ENCODE measurements at places on chromosomes 11 and 22.

DNA sequence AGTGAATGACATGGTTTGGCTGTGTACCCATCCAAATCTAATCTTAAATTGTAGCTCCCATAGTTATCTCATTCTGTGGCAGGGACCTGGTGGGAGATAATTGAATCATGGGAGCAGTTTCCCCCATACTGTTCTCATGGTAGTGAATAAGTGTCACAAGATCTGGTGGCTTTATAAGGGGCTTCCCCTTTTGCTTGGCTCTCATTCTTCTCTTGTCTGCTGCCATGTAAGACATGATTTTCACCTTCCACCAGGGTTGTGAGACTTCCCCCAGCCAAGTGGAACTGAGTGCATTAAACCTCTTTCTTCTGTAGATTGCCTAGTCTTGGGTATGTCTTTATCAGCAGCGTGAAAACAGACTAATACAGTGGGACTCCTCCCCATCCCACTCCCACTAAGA lies 11.1 kb downstream of the OR5A2 start:
- no peak for DNase-seq

DNA sequence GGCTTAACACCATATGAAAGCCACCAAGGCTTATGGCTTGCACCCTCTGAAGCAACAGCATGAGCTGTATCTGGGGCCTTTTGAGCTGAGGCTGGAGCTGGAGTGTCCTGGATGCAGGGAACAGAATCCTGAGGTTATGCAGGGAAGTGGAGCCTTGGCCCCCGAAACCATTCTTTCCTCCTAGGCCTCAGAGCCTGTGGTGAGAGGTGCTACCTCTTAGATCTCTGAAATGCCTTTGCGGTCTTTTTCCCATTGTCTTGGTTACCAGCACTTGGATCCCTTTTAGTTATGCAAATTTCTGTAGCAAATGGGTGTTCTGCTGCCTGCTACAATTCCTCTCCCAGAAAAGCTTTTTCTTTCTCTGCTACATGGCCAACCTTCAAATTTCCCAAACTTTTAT lies 72.7 kb upstream of the CLPB start:
- no peak for DNase-seq

GRCh38 chr11:31620434-31620833 lies 110.9 kb downstream of the ELP4 start:
- no peak for DNase-seq

- no peak for DNase-seq
These were observed 44.3 kb downstream of the THAP12 start for GRCh38 chr11:76336597-76336996.

DNA sequence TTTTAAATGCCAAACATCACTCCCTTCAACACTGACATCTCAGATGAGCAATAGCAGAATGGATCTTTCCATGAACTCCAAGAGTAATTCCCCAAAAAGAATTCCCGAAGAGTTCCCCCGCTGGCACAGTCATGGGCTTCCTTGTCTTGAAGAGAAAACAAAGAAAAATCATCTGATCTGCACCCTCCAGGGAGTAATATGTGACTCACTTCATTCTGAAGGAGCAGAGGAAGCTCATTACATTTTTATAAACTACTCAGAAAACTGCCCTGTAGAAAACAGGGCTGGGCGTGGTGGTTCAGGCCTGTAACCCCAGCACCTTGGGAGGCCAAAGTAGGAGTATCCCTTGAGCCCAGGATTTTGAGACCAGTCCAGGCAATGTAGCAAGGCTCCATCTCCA lies 35.7 kb downstream of the CELSR1 start:
- no peak for DNase-seq

DNA sequence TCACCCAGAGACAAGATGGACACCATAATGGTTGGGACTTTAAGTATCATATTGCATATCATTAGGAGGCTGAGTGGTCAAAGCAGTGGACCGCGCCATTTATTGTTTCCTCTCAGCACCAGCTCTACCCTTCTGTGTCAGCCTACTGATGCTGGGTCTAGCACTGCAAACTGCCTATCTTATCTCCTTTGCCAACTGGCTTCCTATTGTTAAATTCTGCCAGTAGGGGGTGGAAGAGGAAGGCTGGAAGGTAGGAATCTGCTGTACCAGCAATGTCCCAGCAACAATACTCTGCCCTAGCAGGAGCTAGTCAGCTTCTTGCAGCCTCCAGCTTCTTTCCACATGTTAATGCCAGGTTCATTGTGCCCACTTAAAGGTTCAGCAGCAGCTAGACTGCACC lies 367.1 kb upstream of the PDGFD start:
- DNase-seq: no peak

- DNase-seq: no peak
These were observed 121.5 kb downstream of the CEP164 start for GRCh38 chr11:117449111-117449693.

- no peak for DNase-seq
These were observed 164.5 kb downstream of the JRKL start for GRCh38 chr11:96554236-96554820.

DNA sequence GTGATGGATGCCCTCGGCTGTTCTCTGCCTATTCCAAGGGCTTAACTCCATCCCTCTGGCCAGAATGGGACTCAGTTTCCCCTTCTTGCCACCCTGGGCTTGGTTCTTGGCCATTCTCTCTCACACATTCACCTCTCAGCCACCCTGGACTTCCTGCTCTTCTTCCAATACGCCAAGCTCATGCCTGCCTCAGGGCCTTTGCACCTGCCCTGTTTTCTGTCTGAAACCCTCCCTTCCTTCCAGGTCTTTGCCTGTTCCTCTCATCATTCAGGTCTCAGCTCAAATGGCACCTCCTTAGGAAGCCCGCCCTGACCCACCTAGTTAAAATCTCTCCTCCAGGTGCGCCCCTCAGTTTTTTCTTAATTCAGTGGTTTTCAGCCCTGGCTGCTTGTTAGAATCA lies 76.6 kb upstream of the TP53I11 start:
- no peak for DNase-seq

- no peak for DNase-seq
These were observed 7.3 kb downstream of the CCDC117 start for GRCh38 chr22:28779833-28780232.

GRCh38 chr11:2298795-2299761 lies 2.6 kb downstream of the C11orf21 start:
- no peak for DNase-seq

- DNase-seq: no peak
These were observed 9.4 kb downstream of the OR5B21 start for GRCh38 chr11:58498464-58498863.

GRCh38 chr11:20243974-20244373 lies 83.7 kb upstream of the DBX1 start:
- no peak for DNase-seq

DNA sequence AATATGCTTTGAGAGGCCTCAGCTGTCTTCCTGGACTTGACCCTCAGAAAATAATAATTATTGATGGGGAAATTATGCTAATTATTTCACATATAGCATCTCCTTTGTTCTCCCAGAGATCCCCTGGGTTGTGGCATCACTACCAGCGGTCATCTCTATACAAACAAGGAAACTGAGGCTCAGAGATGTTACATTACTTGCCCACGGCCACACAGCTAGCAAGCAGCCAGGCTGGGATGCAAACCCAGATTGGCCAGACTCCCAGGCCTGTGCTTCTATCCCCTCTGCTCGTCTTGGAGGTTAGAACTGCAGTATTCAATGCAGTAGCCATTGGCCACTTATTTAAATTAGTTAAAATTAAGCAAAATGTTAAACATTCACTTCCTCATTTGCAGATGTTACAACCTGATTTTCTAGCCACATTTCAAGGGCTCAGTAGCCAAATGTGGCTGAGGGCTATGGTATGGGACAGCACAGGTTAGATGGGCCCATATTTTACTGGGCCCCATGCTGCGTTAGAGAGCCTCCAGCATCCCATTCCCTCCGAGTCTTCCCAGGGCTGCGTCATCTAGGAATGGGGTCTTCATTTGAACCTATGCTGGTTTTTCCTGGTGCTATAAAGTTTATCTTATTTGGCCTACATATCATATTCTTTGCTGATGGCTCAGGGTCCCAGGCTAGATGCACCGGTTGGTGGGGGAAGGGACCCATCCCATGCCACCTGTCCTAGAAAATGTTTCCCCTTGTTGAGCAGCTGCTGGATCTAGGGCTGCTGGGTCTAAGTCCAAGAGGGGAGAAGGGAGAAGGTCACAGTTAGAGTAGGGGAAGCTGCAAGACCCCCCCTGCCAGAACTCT lies 2.2 kb downstream of the SLC35C1 start:
- no peak for DNase-seq

DNA sequence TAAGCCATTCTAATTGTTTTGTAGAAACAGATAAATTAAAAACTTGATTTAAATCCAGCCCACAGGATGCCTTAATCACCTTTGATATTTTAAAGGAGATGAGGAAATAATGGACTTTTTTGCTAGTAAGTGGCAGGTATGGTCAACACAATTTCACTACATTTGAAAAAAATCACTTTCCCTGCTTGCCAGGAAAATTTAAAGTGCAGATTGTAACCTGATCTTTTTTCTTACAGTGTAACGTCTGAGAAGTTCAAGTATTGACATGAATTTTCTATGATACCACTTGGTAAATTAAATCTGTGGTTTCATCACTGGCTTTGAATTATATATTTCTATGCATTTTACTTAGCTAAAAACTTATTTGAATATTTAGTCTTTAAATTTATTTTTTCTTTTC lies 65.3 kb downstream of the ARHGEF12 start:
- DNase-seq: no peak
